HCT116 (cell line): ENCODE measurements at places on chromosomes 2 and 18.

GRCh38 chr2:201746551-201746950 lies 34.2 kb downstream of the ALS2 start:
- no peak for DNase-seq

GRCh38 chr2:217906798-217907197 lies 96.0 kb downstream of the TNS1 start:
- no peak for DNase-seq

DNA sequence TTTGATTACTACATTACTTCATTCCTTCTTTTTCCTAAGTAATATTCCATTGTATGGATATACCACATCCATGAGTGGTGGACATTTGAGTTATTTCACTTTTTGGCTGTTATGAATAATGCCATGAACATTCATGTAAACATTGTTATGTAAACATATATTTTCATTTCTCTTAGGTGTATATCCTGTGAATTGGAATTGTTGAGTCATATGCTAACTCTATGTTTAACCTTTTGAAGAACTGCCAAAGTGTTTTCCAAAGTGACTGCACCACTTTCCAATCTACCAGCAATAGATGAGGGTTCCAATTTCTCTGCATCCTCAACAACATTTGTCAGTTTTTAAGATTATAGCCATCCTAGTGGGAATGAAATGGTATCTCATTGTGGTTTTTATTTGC lies 42.7 kb upstream of the CXXC1 start:
- DNase-seq: no peak

GRCh38 chr2:164182116-164182627 lies 439.1 kb downstream of the GRB14 start:
- DNase-seq: no peak

- no peak for DNase-seq
Observed at GRCh38 chr18:76265497-76266235, 229.4 kb downstream of the ZNF516 start.

DNA sequence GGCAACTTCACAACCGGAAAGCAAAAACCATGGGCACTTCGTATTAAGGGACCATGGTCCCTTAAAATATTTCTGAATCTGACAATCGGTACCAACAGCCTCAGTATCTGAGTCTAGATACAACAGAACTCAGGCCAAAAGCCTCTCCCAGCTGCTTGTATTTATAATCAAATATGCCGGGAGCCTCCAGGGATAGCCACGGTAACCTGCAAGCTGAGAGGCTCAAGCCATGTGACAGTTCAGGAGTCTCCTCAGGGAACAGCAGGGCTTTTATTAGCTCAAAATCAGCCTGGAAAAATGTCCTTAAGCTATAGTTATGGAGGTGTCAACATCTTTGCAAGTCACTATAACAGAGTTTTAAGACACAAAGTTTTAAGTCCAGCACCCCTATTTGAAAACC lies 352.8 kb upstream of the GYPC start:
- DNase-seq: no peak
